H4 (cell line): ENCODE measurements at places on chromosomes 16 and 17. TPM values are rescaled to one million over a fixed set of nuclear protein-coding genes. Genes with fewer than 3 reads are reported as not detected.
A peak's percentile ranks its signal among the peaks of the same experiment; 100 is the strongest.

Gene ITGA2B
- 0.21 and 0.82 TPM in 2 replicates for total RNA-seq

Gene ANKS4B
- total RNA-seq: not detected in 2 replicates

Gene GAS7
- total RNA-seq: 0.45 and 1.1 TPM in 2 replicates

Gene TP53TG3C
- not detected in 2 replicates for total RNA-seq

Gene ZNF385C
- 0.04 TPM in 1 of 2 replicates, not detected in the other for total RNA-seq

- peak; percentile 56 for DNase-seq
These were observed 7.9 kb downstream of the SLC12A3 start for GRCh38 chr16:56872863-56873391.

DNA sequence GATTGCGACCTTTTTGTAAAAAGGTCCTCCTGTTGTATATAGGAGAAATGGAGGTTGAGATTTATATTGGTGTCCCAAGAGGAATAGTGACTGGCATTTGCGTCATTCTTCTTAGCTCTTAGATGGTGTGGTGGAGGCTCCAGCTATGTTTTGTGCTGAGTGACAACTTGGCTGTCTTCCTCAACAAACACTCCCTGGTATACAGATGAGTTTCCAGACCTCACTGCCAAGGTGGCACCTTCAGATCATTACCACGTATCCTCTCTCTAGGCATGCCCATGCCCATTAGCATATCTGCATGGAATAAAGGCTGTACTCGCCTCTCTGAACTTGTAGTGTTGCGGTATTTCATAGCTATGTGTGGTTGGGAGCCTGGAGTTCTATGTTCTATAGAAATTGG, 120.0 kb downstream of the MAP2K4 start:
- DNase-seq: no peak

DNA sequence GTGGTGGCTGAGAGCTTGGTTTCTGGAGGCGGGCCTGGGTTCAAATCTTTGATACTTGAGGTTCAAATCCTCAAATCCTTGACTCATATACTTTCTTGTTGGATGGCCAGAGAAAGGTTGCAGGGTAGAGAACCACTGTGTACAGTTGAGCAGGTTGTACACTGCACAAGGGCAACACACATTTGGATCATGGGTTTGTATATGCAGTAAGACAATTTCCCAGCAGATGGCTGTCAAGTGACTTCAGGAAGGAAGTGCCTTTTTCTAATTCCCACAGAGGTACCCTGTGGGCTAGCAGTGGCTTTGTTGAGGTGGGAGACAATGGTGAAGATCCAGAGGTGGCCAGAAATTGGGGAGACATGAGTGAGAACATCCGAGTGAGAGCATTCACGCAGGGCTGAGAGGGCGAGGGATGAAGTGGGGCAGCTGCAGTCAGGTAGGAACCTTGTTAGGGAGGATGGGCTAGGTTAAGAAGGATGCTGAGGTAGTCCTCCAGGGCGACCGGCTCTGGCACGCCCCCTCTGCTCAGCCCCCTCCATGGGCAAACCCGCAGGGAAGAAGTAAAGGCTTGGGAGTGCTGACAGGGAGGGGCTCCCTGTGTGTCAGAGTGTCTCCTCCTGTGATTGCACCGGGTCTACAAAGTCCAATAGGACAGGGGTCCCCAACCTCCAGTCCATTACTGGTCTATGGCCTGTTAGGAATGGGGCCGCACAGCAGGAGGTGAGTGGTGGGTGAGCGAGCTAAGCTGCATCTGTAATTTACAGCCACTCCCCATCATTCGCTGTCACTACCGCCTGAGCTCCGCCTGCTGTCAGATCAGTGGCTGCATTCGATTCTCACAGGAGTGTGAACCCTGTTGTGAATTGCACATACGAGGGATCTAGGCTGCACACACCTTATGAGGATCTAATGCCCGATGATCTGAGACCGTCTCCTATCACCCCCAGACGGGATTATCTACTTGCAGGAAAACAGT, 2.7 kb downstream of the C16orf89 start:
- DNase-seq: no peak

GRCh38 chr17:77153472-77153871, 12.7 kb downstream of the SEC14L1 start:
- DNase-seq: no peak

GRCh38 chr16:2237493-2238149, 1.4 kb downstream of the DNASE1L2 start:
- no peak for DNase-seq

DNA sequence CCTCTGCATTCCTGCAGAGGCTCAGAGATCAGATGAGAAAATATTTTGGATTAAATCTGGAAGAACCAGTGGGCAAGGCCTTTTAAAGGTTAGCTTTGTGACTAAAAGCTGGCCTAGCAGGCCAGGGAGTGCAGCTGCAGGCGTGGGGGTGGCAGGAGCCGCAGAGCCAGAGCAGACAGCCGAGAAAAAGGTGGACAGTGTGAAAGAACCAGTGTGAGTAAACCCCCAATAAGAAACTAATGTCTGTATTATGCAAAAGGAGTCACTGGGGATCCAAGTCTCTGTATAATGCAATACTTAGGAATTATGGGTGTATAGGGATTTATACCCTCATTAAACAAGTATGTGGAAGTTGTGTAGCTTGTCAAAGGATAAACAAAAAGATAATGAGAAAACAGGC, 21.4 kb upstream of the SPACA3 start:
- DNase-seq: no peak

DNA sequence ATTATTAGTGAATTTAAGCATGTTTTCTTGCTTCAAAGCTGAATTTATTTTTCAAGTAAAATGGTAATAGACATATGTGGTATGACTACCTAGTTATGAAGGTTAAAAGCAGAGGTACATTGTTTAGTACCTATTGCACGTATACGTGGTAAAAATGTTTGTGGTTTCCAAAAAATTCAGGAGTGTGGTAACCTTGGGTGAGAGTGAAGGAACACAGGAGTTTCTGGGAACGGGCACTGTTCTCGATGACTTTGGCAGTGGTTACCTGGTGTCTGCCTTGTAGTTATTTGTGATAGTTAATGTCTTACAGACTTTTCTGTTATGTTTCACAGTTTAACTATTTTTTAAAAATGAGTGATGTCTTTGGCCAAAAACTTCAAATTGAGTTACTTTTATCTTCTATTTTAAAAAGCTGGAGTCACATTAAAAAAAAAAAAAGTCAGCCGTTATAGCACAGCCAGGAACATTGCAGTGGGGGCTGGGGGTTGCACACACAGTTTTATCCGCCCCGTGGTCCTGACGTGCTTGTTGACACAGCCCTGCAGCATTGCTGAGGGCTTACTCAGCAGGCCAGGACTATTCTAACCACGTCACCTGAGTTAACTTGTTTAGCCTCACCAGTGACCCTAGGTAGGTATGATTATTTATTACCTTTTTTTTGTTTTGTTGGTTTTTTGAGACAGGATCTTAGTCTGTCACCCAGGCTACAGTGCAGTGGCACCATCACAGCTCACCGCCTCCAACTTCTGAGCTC, 10.9 kb downstream of the JPT2 start:
- peak; percentile 44 for DNase-seq

DNA sequence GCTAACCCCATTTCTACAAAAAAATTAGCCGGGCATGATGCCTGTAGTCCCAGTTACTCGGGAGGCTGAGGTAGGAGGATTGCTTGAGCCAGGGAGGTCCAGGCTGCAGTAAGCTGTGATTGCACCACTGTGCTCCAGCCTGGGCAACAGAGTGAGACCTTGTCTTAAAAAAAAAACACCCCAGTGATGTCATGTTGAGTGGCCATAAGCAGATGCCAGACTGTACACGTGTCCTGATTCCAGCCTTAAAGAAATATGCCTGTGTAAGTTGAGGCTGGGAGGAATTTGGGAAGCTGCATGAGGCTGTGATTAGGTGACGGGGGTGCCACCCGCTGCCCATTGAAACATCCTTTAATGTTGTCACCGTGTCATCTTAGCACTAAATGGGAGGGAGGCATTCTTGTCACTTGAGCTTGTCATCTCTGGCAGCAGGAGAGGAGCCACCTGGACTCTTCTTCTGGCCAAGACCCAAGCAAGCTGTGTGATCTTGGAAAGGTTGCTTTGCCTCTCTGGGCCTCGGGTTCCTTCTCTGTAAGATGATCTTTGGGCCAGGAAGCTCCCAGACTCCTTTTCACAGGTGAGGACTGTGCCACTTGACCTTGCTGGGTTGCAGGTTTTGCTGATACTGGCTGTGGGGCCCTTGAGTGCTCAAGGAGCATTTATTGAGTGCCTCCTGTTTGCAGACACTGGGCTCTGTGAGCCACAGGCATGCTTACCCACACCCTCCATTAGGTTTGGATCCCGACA, 98.3 kb upstream of the CIBAR2 start:
- DNase-seq: peak; percentile 57

DNA sequence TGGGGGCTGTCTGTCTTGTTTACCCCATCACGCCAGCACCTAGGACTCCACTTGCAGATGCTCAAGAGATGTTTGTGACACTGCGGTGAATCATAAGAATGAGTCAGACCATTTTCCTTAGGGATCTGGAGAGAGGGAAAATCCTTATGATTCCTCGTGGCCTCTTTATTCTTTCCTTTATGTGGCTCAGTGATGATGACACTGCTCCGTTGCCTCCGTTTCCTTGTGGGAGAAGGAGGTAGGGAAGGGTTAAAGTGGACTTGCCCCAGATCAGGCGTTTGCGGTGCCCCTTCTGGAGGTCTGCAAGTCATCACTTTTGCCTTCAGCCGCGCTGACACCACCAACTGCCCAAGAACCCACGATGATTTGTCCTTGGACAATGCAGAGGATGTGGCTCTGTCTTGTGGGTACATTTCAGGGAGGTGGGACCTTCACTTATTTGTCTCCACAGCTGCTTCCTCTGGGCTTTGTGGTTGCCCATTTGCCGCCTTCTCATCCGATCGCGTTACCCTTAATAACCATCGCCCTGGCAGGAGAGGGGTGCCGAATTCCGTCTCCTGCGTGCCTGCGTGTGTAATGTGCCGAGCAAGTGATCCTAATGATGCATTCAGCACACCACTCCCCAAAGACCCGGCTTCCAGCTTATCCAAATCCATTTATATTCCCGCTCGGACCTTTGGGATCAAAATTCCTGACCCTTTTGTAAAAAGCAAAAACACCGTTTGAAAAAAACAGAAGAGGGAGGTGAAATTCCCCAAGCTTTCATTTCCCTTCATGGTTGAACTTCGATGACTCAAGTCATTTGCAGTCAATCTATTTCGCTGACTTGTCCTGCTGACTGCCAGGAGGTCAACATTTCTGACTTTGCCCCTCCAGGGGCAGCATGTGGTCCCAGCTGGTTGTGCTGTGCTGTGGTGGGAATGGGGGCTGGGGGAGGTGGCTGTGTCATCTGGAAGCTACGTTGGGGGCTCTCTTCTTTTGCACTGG, 87.2 kb upstream of the IRX3 start:
- DNase-seq: peak; percentile 63

GRCh38 chr17:55683550-55684315, 38.9 kb downstream of the TMEM100 start:
- DNase-seq: no peak
